ENCODE measurements at places on chromosomes 11 and 22. TPM values are rescaled to one million over a fixed set of nuclear protein-coding genes. Genes with fewer than 3 reads are reported as not detected.

CLDN5 gene
- total RNA-seq, result 11.1 TPM

DNA sequence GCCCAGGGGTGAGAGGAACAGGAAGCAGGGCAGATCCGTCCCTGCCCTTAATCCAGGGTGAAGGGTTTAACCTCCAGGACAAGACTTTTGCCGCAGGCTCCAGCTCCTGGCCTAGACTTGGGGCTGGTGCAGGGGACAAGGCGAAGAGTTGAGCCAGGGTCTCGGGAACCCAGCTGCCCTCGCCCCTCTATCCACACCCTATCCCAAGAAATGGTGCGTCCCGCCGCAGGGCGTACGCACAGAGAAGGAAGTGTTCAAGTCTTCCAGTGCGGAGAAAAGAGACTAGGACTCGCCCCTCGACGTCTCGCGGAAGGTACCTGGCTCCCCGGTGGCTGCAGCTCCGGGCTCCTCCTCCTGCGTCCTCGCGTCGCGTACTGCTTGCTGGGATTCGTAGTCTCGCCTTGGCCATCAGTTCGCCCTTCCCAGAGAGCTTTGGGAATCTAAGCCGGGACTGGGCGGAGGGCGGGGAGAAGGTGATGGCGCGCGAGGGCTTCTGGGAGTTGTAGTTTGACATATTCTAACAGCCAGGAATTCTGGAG lies at the start of gene ZMAT5:
Gene ZMAT5 (minus strand): TSS at position 376 of the 539 bp plus-strand sequence. CDS start 18,463 bp downstream, outside the sequence.
- DNase-seq, result peak; percentile 96

- DNase-seq, result no peak
Observed at GRCh38 chr11:112554586-112554985, 293.9 kb upstream of the PLET1 start.

DNA sequence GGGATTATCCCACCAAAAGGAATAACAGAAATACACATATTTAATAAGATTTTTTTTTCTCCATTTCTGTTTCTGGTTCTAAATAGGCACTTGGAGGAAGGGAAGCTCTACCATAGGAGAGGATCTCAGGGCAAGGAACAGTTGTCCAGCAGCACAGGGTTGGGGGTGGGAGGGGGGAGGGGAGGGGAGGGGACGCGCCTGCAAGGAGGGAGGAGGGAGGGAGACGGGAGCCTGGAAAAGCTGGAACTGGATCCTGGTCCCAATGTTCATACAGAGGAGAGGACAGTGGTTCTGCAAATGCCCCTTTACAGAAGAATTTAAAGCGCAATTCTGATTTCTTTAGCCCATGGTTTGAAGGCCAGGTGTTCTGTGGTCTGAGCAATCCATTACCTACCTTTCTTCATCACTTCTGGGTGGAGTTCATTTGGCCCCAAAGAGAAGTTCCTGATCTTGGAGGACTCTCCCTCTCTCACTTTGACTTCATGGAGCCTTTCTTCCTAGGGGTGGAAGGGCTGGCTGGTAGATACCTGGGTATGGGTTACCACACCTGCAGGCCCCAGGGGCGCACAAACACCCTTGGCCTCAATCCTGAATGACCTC lies 348.9 kb upstream of the NCAM1 start:
- peak; percentile 52 for DNase-seq

All from LHCN-M2 (cell line).